ENCODE measurements at places on chromosomes 7 and 10. TPM values are rescaled to one million over a fixed set of nuclear protein-coding genes. Genes with fewer than 3 reads are reported as not detected.

The TCAF2 gene
- total RNA-seq: 20.8 TPM

The SUN3 gene
- not detected for total RNA-seq

The CDC14C gene
- total RNA-seq: not detected

The CASD1 gene
- 13.6 TPM for total RNA-seq

The RHOBTB1 gene
- total RNA-seq: not detected

The BAIAP2L1 gene
- 1.4 TPM for total RNA-seq

The AGBL3 gene
- total RNA-seq: 2.8 TPM

The WIPF3 gene
- total RNA-seq: not detected

The ALOX5 gene
- 1.9 TPM for total RNA-seq

The NRP1 gene
- total RNA-seq: 2.0 TPM

The SP4 gene
- total RNA-seq: 55.9 TPM

The ELN gene
- not detected for total RNA-seq

The SLC13A1 gene
- not detected for total RNA-seq

The VIPR2 gene
- 0.05 TPM for total RNA-seq

The TEX36 gene
- not detected for total RNA-seq

The SH2D4B gene
- total RNA-seq: 0.09 TPM

The LBX1 gene
- not detected for total RNA-seq

The CARD11 gene
- total RNA-seq: 196 TPM

The SPDYE2B gene
- not detected for total RNA-seq

The KLF14 gene
- total RNA-seq: not detected

The TBX20 gene
- total RNA-seq: 0.14 TPM

The GHRHR gene
- not detected for total RNA-seq

The CPVL gene
- total RNA-seq: 1.8 TPM

The PROSER2 gene
- 0.23 TPM for total RNA-seq

The TMEM140 gene
- 19.9 TPM for total RNA-seq

The DNA2 gene
- total RNA-seq: 53.3 TPM

The EBF3 gene
- not detected for total RNA-seq

The INA gene
- 0.09 TPM for total RNA-seq

The CACUL1 gene
- total RNA-seq: 25.6 TPM

The CNPY1 gene
- total RNA-seq: not detected

The MACROH2A2 gene
- total RNA-seq: 7.4 TPM

The CCDC146 gene
- 8.3 TPM for total RNA-seq

The PDZD7 gene
- 0.59 TPM for total RNA-seq

The TMEM236 gene
- total RNA-seq: 0.06 TPM

The FRMD4A gene
- total RNA-seq: 0.09 TPM

The TBXAS1 gene
- 3.9 TPM for total RNA-seq

The TUBB8 gene
- not detected for total RNA-seq

The FKBP6 gene
- not detected for total RNA-seq

The PNLIPRP3 gene
- not detected for total RNA-seq

The H2BK1 gene
- total RNA-seq: not detected

The EGFR gene
- not detected for total RNA-seq

The C10orf105 gene
- 0.26 TPM for total RNA-seq

The HGF gene
- total RNA-seq: not detected

The GALNT17 gene
- not detected for total RNA-seq

The UNCX gene
- total RNA-seq: not detected

Measured in activated CD8-positive, alpha-beta memory T cell treated with anti-CD3 and anti-CD28 coated beads, Interleukin-2, amount 10 ng/mL, durations not matched to agents 7 days and 5 days (primary cell).